ENCODE measurements at places on chromosomes 7 and 10.

DNA sequence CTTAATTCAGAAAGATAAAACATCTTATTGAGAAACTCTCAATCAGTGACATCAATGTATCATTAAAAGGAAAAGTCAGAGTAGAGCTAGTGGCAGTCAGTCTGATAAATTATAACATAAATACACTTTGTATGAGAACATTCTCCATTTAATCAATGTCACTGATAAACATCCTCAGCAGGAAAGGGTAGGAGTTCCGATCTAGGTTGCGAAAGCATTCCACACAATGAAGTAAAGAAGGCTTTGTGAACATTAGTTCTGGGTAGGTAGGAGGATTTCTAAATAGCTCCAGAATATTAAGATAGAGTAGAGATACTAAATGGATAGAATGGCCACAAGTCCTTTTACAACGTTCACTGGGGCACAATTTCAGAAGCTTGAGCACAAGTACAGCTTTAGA lies 179.7 kb upstream of the MALRD1 start:
- DNase-seq = no peak

GRCh38 chr7:27153526-27153925 lies 1.1 kb upstream of the HOXA3 start:
- no peak for DNase-seq

DNA sequence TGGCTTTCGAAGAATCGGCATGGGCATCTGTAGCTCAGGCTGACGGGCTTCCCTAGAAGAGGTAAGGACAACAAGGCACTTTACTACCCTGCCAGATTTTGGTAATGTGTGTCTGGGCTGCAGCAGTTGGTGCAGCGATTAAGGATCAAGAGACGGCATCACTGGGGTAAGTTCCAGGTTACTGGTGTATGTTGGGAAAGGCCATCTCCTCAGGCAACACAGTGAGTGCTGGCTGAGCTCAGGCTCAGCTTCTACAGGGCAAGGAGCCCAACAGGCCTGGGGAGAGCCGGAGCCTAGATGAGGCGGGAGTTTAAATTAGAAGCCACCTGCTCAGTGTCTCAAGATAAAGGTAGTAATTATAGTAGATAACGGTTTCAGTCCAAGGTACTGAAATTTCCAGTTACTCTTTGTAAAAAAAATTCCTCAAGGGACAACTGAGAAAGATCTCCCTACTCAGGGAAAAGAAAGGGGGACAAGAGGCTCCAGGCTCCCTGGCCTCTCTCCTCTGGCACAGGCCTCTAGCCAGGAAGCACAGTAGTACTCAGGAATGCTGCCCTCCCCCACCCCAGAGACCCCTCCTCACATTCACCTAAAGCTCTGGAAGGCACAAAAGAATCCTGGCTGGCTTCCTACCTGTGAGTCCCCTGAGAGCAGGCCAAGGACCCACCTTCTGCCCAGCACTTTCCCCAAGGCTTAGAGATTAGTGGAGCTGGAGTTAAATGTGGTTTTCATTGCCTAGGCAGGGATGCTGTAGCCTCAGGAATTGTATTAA lies 3.9 kb downstream of the CXCL12 start:
- no peak for DNase-seq

GRCh38 chr7:29461996-29462395 lies 101.6 kb upstream of the PRR15 start:
- DNase-seq = no peak

GRCh38 chr10:93991114-93991513 lies 2.6 kb upstream of the PLCE1 start:
- no peak for DNase-seq

GRCh38 chr10:79127151-79127961 lies 58.6 kb downstream of the ZMIZ1 start:
- peak; percentile 69 for DNase-seq

GRCh38 chr7:110669410-110669809 lies 421.5 kb upstream of the LRRN3 start:
- no peak for DNase-seq

All from ovary (tissue), 10 donors.